ENCODE measurements at places on chromosomes 7 and 10.
A peak's percentile ranks its signal among the peaks of the same experiment; 100 is the strongest.

DNA sequence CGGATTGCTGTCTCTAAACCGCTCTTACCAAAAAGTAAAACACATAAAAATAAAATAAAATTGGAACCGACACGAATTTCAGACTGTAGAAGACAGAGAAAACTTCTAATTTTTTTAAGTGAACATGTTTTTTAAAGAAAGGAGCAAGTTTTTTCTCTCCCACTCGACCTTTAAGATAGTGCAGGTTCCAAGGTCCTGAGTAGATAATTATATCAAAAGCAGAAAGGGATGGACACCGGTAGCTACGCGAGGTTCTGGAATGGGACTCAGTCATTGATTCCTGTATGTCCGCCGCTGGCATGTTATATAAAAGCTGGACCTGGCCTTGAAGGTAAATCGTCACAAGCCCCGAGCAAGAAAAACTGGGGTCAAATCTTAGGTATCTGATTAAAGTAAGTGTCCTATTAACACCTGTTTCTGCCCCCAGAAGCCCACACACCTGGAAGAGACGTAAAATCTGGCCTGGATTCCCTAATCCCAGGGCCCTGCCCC, 462 bp upstream of the CISD1 start:
- DNase-seq, result no peak

- no peak for DNase-seq
Measured at GRCh38 chr10:74640134-74640921, 186.1 kb upstream of the KAT6B start.

- no peak for DNase-seq
Measured at GRCh38 chr7:133409421-133409820, 156.5 kb downstream of the EXOC4 start.

DNA sequence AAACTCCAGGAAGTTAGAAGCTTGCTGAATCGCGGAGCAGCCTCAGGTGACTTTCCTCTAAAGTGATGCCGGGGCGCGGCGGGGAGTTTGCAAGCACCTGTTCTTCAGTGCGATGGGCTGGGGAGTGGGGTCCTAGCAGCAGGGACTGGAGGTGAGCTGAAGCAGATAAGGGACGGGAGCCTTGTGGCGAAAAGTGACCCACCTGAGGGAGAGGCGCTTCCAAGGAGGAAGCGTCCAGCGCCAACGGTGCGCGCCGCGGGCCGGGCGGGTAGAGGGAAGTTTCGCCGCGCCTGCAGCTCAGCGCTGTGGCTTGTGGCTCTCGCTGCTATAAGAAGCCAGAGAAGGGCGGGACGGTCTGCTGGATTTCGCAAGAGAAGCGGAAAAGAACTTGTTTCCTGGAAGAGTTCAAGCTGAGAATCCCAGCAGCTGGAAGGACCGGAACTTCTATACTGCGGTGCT, at the start of gene STEAP4:
Gene STEAP4 (minus strand): TSS at position 305 of the 459 bp plus-strand sequence. CDS start 22,625 bp downstream, outside the sequence.
- DNase-seq, result no peak

- peak; percentile 3 for DNase-seq
Measured at GRCh38 chr7:88789480-88790064, 6.0 kb downstream of the TEX47 start.

- no peak for DNase-seq
Measured at GRCh38 chr7:157715071-157715937, 378.5 kb downstream of the DNAJB6 start.

DNA sequence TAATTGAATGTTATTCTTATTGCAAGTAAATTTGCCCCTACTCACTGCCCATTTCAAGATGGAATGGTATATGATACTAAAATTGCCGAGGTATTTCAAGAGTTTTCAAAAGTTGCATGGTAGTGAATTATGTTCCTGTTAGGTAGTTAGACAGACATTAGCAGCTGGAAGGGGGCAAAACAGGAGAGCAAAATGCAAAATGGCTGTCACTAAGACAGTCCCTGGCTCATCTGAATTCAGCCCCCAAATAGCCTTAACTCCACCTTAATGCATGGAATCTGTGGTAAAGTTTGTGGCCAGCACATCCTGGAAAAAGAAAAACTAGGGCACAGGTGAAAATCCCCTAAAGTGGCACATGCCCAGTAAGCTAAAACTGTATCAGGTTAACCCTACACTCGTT, 894.9 kb downstream of the NXPH1 start:
- DNase-seq, result no peak

GRCh38 chr10:128626397-128627000, 500.3 kb upstream of the MKI67 start:
- DNase-seq, result no peak

GRCh38 chr7:12719141-12719919, 31.9 kb downstream of the ARL4A start:
- DNase-seq, result peak; percentile 62

- no peak for DNase-seq
Measured at GRCh38 chr10:25641595-25641994, 292.4 kb upstream of the MYO3A start.

DNA sequence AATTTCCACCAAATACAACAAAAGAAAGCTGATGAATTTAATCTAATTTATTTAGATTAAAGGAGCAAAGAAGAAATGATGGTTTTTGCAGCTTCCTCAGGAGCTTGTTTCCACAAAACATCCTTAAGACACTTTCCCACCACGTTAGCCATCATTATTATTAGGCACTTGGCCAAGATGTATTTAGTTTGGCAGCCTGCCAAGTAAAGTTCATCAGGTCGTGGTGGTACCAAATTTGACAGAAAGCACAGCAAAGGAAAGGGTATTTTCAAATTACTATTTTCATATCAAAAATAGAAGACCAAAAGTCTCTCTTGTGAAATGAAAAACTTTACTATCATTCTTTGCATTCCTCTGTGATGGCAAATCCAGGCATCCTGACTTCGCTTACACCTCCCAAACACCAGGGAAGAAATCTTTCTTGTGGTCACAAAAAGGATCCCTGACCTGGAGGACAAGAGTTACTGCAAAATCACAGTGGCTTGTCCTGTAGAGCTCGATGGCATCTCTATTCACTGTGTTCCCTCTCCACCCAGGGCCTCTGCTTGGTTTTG, 123.1 kb upstream of the INHBA start:
- peak; percentile 13 for DNase-seq

- no peak for DNase-seq
Measured at GRCh38 chr7:37713613-37714012, 30.0 kb downstream of the GPR141 start.

DNA sequence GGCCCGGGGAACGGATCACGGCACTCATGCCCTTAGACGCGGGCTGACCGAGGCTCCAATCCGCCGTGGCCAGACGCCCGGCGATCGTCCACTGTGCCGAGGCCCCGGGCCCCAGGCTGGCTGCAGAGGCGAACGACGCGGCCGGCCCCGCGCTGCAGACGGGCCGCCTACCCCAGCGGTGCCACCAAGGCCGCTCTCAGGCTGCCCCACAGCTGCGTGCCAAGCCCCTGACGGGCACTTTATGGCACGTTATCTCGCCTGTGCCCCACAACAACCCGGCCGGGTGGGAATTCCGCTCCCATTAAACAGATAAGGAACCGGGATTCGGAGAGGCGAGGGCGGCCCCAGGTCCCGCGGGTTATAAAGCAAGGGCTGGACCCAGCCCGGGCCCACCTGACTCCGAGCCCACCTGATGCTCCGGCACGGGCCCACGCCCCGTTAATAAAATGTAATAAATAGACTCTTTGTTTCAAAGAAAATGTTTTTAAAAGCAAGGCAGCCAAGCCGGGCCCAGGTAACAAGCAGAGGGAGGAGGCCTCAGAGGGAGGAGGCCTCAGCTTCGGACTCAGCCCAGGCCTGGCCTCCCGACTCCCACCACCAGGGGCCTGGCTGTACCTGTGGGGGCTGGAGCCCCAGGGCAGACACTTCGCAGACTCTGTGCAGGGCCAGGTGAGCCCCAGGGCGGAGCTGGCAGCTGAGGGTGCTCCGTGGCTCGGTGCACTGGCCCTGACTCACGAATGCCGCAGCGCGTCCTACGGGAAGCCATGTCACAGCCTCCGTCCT, 79.7 kb downstream of the FOXL3 start:
- DNase-seq, result no peak

DNA sequence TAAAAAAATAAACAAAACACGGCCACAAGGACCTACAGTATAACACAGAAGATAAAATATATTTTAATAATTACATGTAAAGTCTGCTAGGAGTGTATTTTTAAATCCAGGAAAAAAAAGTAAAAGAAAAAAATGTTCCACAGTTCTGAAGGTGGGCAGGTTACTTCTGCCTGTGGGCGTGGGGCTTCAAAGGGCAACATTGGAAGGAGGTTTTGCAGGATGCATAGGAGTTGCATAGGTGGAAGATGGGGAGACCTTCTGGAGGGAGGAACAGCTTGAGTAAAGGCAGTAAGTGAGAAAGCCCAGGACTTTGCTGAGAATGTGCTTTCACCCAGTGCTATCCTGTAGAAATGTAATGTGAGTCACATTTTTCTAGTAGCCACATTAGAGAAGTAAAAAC, 37.5 kb upstream of the PLXNA4 start:
- no peak for DNase-seq

DNA sequence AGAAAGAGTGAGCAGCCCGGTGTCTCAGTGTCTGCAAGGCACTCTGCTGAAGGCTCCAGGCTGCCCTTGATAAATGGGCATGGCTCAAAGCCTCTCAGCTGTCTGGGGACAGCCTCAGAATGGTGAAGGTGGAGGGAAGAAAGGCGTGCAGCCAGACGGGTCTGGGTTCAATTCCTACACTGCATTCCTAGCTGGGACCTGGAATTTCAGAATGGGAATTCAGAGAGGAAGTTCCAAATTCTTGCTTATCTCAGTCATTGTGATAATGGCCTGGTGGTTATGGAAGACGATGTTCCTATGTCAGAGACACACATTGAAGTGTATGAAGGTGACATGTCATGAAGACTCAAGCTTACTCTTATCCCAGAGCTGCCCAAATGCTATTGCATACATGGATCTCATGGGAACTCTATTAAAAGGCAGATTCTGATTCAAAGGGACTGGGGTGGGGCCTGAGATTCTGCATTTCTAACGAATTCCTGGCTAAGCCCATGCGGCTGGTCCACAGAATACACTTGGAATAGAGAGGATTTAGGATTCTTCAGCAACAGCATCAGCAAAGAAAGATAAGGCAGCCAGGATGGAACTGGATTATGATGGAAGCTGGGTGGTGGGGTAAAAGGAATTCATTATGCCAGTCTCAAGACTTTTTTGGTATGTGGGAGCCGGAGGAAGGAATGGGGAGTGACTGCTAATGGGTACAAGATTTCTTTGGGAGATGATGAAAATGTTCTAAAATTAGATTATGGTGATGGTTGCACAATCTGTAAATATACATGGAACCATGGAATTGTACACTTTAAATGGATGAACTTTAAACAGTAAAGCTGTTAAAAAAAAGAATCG, 82.6 kb upstream of the ZMIZ1 start:
- no peak for DNase-seq

GRCh38 chr7:135645296-135645904, 16.9 kb upstream of the STMP1 start:
- DNase-seq, result peak; percentile 25

DNA sequence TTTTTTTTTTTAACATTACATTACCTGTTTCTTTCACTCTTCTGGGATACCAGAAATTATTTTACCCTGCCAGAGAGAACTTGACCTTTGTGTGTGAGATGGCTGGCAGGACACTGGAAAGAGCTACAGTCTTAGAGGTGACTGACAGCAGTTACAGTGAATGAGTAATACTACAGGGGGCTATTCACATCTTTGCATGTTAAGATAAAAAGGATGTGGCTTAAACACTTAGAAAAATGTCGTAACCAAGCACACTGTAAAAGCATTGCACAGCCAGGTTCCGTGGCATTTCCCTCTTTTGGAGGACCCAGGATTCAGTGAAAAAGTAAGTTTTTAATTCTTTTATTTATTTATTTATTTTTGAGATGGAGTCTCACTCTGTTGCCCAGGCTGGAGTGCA, 18.8 kb upstream of the TBC1D12 start:
- DNase-seq, result no peak

GRCh38 chr7:75584354-75584753, 92.2 kb downstream of the SPDYE5 start:
- DNase-seq, result no peak

DNA sequence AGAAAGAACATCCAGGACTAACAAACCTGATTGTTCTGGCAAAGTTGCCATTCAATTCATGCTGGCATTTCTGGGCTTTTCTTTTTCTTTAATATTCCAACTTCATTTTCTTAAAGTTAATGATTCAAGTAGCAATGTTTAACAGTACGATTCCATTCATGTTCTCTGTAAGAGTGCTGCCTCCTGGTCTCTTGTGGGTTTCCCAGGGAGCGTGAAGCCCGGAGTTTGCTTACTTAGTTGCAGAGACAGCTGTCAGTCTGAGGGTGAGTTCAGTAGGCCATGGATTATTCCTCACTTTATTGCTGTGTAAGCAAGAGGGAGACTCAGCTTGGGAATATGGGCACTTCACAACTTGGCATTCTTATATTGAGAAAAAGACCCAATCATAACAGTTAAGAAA, 142.2 kb downstream of the TWIST1 start:
- DNase-seq, result no peak

GRCh38 chr7:113394856-113395255, 276.5 kb upstream of the SMIM30 start:
- no peak for DNase-seq

Measured in AG08396 (cell line).